ENCODE measurements at places on chromosomes 2 and 18.

DNA sequence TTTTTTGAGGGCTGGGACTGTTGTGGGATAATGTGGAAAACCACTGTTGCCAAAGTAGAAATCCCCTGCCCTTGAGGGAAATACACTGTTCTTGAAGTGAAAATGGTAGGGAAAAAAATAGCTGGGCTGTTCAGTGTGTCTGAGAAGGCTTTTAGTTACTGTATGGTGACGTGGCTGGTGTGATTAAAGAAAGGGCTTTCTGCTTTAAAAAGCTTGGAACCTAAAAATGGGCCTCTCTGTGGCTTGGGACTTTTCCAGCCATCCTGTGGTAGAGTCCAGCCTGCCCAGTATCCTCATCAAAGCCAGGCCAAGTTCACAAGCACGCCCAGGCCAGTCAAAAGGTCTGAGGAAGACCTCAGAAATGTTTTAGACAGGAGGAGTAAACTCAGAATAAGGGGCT is 6.8 kb downstream of the MGAT5 start:
- DNase-seq = no peak

DNA sequence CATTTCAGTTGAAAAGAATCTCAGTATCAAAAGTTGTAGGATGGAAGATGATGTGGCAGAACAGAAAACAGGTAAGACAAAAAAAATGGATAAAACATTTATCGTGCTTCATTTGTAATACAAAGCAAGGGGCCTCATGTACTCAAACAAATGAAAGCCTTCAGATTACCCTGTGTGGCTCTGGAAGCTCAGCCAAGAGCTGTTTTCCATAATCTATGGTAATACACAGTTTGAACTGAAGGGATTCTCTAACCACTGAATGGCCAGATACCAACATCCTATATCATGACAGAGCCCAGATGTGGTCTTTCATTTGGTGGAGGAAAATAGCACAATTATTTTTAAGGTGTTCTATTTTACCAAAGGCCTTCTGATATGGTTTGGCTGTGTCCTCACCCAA is 272.1 kb upstream of the RND3 start:
- DNase-seq = no peak

DNA sequence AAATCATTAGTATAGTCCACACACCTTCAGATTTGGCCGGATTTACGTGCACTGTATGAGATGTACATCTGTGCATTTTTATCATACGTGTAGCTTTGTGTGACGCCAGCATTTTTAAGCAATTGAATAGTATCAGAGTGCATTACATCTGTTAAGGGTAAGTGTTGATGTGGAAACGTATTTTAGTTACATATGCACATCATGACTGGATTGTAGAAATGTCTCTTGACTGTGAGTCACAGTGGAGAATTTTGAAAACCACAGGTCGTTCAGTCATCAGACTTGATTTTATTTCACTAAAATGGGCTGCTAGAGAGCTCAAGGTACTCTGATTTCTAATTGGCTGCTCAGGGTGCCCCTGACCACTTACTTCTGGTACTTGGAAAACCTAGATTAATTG is 5.4 kb upstream of the GPBAR1 start:
- DNase-seq = no peak

GRCh38 chr2:237629739-237630138 is 2.4 kb downstream of the LRRFIP1 start:
- no peak for DNase-seq

GRCh38 chr2:46164529-46165301 is 132.5 kb upstream of the EPAS1 start:
- no peak for DNase-seq

DNA sequence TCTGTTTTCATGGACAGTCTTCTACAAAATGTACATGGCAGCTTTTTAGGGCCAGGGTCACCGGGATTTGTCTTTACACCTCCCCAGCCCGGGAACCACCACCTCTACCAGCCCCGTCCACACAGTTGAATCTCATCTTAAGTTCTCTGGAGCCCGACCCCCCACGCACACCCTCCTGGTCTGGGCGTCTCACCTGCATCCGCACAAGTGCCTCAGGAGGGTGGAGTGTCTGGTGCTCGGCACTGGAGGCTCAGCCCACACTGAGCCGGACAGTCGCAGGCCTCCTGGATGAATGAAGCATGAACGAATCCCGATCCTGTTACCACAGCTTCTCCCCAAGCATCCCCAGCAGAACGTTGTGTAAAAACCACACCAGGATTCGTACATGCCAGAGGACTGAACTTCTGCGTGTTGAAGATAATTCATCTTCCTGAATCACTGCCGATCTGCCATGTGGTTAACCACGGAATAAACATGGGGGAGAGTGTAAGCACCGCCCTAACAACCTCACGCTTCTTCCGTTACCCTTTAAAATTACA is 162.0 kb downstream of the RTP5 start:
- peak; percentile 39 for DNase-seq

- no peak for DNase-seq
These were observed 262.7 kb upstream of the EPAS1 start for GRCh38 chr2:46034535-46034934.

GRCh38 chr2:109707281-109708147 is 86.6 kb upstream of the RGPD5 start:
- no peak for DNase-seq

GRCh38 chr2:32947484-32948143 is 861 bp downstream of the LTBP1 start:
- DNase-seq = no peak

DNA sequence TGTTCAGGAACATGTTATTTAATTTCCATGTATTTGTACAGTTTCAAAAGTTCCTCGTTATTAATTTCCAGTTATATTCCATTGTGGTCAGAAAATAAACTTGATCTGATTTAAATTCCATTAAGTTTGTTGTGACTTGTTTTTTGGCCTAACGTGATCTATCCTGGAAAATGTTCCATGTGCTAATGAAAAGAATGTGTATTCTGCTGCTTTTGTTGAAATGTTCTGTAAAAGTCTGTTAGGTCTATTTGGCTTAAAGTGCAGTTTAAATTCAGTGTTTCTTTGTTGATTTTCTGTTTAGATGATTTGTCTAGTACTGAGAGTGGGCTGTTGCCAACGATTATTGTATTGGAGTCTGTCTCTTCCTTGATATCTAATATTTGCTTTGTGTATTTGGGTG is 148.0 kb downstream of the UBR3 start:
- no peak for DNase-seq

- DNase-seq = no peak
These were observed 172.2 kb upstream of the MYO3B start for GRCh38 chr2:170005702-170006101.

Measured in activated CD4-positive, alpha-beta T cell treated with anti-CD3 and anti-CD28 coated beads for 1 hour (primary cell).